EH (cell line): ENCODE measurements at places on chromosomes 5 and 9.
A peak's percentile ranks its signal among the peaks of the same experiment; 100 is the strongest.

- peak; percentile 64 for DNase-seq
Observed at GRCh38 chr5:16057277-16057676, 122.3 kb downstream of the MARCHF11 start.

DNA sequence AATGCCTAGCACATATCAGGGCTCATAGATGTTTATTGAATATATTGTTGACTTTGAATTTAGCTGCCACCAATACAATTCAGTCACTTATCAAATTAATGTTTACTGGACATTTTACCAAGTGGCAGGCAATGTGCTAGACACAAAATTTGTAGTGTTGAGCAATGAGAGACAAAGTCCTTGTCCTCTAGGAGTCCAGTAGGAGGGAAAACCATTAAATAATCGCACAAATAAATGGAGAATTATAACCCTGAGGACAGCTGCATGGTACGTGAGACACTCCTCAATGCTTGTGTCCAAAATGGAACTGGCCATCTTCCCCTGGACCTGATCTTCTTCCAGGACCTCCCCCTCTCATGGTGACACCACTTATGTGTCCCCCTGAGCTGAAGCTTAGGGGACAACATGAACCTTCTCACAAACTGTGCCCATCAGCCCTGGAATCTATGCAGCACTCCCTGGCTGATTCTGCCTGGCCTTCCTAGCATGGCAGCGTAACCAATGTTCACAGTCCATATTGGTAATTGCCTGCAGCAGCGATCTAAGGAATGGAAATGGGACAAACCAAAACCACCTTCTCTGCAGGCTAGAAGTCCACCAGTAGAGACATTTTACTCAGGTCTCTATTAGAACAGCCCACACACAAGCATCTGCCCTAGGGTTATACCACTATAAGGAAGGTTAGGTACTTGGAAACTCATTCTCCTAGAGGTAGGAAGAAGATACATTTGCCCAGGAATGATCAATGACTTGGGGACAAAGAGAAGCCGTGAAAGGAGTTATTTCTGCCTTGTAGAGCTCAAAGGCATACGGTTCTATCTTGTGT, 75.5 kb downstream of the FGF1 start:
- no peak for DNase-seq

GRCh38 chr5:140145818-140146522, 20.2 kb downstream of the IGIP start:
- DNase-seq, result peak; percentile 80

DNA sequence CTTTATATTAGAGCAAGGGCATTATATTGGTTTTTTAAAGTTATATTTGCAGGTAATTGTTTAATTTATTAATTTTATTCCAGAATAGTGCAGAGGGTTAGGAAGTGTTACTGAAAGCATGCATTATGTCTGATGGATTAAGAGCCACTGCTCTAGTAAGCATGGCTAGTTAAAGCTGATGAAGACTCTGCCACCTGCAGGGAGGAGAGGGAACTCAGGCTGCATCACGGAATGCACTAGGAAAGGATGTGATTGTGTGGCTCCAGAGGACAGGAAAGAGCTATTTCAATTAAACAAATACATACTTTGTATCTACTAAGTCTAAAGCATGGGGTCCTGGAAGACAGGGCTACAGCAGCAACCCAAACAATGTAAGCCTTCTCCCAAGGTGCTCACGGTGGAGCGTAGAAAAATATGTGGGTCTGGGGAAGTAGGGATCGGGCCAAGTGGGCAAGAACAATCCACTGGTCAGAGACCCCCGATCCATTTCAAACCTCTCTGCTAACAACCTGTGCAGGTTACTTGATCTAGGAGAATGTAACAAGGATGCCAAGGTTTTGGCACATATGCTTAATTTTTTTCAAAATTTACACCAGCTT, 15.3 kb upstream of the GRXCR2 start:
- peak; percentile 69 for DNase-seq

GRCh38 chr5:139960723-139961383, 82.2 kb downstream of the NRG2 start:
- no peak for DNase-seq

DNA sequence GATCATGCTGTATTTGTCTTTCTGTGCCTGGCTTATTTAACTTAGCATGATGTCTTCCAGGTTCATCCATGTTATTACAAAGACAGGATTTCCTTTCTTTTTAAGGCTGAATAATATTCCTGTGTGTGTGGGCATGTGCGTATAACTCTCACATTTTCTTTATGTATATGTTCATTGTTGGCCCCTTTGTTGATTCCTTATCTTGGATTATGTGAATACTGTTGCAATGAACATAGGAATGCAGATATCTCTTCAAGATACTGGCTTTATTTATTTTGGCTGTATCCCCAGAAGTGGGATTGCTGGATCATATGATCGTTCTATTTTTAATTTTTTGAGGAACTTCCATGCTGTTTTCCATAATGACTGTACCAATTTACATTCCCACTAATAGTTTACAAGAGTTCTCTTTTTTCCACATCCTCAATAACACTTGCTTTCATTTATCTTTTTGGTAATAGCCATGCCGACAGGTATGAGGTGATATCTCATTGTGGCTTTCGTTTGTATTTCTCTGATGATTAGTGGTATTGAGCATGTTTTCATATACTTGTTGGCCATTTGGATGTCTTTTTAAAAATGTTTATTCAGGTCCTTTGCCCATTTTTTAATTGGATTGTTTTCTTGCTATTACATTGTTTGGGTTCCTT, 38.0 kb downstream of the CREBRF start:
- peak; percentile 93 for DNase-seq

DNA sequence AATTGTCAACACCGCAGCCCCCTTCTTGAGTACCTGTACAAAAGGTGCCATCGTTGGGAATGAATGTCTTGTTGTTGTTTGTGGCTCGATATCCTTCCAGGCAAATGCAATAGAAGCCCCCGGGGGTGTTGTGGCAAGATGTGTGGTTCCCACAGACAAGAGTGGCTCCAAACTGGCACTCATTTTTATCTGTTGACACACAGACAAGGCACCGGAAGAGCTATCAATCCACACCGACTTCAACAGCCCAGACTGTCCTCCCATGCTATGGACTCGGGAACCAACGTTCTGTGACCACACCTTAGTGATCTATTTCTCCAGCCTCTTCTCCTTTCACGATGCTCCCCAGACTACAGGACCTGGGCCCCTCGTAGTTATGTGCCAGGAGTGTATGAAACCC, 25.9 kb downstream of the SUSD1 start:
- no peak for DNase-seq
